ENCODE measurements at places on chromosomes 2 and 18.

DNA sequence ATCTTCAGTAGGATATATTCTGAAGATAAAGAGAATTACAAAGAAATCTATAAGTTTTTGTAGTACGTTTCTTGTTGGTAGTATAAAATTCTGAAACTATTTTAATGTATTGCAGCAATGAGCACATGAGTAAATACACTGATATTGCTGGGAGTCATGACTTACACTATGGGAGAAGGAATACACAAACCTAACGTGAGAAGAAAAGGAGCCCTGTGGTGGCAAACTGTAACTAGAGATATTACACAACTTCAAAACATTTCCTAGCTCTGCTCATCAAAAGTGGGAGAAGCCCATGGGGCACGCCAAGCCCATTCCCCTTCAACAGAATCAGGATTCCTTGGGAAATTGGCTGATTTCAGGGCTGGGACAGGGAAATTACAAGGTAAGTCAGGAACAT, 20.5 kb downstream of the SPIRE1 start:
- DNase-seq = no peak

- DNase-seq = no peak
These were observed 834 bp downstream of the ZNF638 start for GRCh38 chr2:71332435-71332796.

- DNase-seq = no peak
These were observed 31.3 kb upstream of the MLPH start for GRCh38 chr2:237455764-237456163.

- DNase-seq = no peak
These were observed 65.1 kb downstream of the PTGR3 start for GRCh38 chr18:75143851-75144250.

DNA sequence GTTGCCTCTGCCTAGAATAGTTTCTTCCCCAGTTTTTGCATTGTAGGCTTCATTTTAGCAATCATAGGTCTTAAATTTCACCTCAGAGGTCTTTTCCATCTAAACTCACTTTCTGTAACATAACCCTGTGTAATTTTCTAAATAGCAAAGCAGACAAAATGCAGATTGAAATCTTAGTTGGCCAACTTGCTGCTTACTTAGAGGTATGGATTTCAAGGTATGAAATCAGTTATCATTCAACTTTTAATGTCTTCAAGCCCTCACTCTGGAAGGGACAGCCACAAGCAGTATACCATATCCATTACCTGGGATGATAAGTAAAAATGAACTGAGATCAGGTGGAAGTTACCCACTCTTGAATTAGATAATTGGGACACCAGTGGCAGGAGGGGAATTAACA, 3.9 kb downstream of the CCDC121 start:
- no peak for DNase-seq

All from amniotic stem cell (primary cell).